Stimulated activated CD4-positive, alpha-beta T cell treated with anti-CD3 and anti-CD28 coated beads, Interleukin-1b, Interleukin-23, amount 100 ng/mL, for 1 hour (primary cell): ENCODE measurements at places on chromosomes 13 and 19.

DNA sequence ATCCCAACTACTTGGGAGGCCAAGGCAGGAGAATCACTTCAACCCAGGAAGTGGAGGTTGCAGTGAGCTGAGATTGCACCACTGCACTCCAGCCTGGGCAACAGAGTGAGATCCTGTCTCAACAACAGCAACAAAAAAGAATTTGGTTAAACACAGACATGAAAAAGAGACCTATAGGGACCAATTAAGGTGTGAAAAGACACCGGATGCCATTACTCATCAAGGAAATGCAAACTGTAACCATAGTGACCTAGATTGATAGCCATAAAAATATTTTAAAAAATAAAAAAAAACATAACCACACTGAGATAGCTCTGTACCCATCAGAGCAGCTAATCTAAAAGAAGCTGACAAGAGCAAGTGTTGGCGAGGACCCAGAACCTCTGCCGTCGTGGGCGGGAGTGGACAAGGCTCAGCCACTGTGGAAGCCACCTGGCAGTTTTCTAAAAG is 37.1 kb upstream of the ISYNA1 start:
- no peak for DNase-seq

DNA sequence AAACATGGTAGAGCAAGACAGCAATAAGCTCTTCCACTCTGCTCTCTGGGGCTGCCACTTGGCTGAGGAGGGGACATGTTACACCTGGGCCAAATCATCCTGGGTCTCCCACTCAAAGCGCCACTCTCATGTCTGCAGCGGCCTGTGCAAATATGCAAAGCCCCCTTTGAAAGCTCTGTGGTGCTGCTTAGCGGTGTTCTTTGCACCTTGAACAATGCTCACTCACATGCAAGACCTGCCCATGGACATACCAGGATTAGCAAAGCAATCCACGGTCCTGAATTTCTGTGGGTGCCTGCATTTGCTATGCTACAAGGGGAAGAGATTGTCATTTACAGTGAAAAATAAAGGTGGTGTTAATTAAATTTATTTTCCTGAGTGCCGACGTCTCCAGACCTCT is 48.6 kb downstream of the MRPL57 start:
- DNase-seq: no peak

- no peak for DNase-seq
Measured at GRCh38 chr19:11361771-11362731, 6.8 kb downstream of the PLPPR2 start.

GRCh38 chr19:13784731-13785452 is 10.4 kb upstream of the ZSWIM4 start:
- peak; percentile 52 for DNase-seq

DNA sequence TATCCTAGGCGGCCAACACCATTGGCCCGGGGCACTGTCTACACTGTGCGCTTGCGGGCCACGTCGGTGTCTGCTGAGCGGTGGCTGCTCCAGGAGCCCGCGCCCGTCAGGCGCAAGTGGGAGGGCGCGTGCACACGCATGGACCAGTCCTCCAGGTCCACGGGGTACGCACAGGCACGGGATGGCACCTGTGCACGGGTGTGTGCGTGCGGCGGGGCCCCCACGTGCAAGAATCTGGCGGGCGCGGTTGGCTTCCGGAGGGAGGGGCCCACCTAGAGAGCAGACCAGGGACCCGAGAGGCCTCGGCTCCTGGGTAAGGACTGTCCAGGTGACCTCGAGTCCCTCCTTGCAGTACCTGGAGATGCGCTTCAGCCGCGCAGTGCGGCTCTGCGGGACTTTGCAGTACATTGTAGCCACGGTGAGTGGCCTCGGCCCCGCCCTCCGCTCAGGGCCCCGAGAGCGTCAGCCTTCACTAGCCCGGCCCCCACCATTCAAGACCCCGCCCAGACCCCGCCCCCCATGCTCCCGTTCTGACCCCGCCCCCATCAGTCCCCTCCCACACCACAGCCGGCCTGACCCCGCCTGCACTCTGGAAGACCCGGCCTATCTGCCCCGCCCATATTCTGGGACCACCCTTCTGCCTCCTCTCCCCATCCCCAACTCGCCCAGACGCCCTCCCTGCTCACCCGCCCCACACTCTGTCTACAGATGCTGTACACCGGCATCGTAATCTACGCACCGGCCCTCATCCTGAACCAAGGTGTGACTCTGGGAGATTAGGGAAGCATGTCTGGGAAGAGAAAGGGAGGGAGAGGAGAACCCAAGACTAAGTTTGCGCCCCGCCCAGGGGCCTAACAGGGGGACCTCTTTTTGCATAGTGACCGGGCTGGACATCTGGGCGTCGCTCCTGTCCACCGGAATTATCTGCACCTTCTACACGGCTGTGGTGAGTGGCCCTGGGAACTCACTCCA is 2.3 kb downstream of the SLC5A5 start:
- DNase-seq: peak; percentile 33

GRCh38 chr19:11221082-11221598 is 18.3 kb upstream of the ANGPTL8 start:
- DNase-seq: no peak

DNA sequence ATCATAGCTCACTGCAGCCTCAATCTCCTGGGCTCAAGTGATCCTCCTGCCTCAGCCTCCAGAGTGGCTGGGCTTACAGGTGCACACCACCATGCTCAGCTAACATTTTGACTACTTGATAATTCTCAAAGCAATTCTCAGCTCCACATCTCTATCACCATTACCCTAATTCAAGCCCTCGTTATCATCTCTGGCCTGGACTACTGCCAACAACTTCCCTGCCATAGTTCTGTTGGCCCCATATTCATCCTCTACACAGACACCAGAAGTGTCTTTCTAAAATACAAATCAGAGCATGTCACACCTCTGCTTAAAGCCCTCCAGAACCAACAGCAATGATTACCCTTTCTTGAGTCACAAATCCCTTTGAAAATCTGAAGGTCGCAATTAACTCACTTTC is 7.9 kb downstream of the FLT3 start:
- DNase-seq: no peak

- no peak for DNase-seq
Measured at GRCh38 chr19:46890423-46891170, 29.8 kb downstream of the ARHGAP35 start.

DNA sequence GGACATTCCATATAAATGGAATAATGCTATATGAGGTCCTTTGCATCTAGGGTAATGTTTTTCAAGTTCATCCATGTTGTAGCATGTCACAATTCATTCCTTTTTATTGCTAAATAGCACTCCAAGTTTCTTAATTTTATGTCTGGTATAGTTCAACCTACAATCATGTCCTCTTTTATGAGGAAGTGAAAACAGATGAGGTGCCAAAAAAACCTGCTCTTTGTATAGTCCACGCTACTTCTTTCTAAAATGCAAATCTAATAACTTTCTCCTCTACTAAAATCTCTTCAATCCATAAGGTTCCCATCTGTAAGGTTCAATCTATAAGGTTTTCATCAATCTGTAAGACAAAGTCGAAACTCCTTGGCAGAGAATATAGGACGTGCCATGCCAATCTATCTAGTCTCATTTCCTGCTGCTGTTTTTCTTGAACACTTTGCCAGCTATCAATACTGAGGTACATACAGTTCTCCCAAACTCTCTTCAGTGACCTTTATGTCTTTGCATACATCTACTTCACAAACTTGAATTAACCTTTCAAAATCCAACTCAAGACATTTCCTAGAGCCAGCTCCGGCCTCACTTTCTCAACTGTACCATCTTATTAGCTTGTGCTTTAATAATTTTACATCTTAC is 33.7 kb downstream of the INTS6 start:
- DNase-seq: no peak

GRCh38 chr13:108573455-108573854 is 56.0 kb upstream of the MYO16 start:
- DNase-seq: no peak

- no peak for DNase-seq
Measured at GRCh38 chr13:60887711-60888110, 490.7 kb downstream of the TDRD3 start.

GRCh38 chr19:40512473-40513344 is 45.9 kb downstream of the SPTBN4 start:
- no peak for DNase-seq

GRCh38 chr19:8034178-8034525 is 18.4 kb upstream of the CCL25 start:
- DNase-seq: no peak

DNA sequence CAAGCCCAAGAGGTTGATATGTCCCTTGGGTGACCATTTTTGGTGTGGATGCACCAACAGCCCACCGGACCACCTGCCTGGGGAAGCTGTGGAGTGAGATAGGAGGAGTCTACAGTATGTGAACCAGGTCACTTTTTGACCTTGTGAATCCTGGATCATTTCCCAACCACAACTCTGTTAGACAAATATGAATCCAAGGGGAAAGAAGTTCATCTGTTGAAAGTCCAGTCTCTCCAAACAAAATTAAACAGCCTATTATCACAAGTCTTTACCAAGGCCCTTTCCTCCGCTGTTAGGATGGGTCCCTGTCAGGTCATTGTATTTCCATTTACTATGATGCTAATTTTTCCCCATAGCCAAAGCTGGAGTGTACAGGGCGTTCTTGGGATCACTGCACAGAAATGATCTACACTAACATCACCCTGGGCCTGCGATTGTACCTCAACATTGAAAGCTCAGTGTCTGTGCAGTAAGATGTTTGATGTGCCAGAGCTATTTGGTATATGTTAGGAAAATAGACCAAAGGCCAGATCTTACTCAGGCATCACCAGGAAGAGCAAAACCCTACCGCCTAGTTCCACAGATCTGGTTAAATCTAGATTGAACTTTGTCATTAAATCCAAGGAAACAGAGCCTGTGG is 117.1 kb downstream of the STARD13 start:
- no peak for DNase-seq

GRCh38 chr19:16259385-16260159 is 61.9 kb downstream of the AP1M1 start:
- DNase-seq: no peak

GRCh38 chr13:113584870-113585671 is 518 bp downstream of the TFDP1 start:
- no peak for DNase-seq

GRCh38 chr13:32317716-32318465 is 2.6 kb downstream of the BRCA2 start:
- no peak for DNase-seq

DNA sequence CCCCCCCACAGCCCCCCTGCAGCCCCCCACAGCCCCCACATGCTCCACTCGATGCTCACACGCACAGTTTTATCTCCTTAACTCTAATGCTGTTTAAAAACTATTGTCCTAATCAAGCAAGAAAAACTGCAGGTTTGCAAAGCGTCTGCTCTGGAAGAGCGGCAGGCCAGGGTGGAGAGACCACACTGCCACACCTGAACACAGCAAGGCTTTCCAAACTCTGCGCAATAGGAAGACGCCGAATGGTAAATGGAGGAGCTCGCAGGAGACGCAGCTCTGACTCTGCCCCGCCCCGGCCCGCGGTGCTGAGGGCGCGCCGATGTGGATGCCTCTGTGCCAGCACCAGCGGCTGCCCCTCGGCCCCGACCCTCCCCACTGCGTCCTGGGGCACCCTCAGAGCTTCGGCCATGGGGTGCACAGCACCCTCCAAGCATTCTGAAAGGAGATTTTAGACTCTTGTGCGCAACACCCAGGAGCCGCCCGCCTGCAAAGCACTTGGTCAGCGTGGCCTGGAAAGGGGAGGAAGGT is 32.4 kb downstream of the RASA3 start:
- no peak for DNase-seq

DNA sequence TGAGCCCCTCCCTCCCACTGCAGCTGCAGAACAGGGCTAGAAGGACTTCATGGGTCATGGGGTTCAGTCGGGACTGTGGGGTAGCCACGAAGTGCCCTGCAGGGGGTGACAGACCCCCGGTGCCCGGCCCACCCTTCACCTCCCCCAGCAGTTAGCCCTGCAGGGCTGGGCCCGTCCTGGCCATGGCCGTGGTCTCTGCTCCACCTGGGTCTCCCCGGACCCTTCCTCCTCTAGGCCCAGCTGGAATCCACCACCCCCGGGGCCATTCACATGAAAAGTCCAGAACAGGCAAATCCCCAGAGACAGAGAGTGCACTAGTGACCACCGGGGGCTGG is 17.3 kb downstream of the MKNK2 start:
- DNase-seq: no peak

DNA sequence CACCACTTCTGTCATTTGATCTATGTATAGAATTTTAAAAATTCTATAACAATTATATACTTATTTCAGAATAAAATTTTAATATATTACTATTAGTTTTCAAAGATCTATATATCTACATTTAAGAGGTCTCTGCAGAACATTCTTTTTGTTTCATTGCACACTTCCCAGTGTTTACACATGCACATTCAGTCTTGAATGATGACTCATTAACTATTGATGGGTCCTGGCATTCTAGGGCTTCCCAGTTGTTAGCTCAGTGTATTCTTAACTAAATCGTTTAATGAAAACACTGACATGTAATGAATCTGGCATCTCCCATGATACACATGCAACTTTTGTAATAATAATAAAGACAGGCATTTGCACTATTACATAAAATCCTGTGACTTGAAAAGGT is 324.6 kb downstream of the KLF12 start:
- no peak for DNase-seq

GRCh38 chr19:43433358-43433673 is 18.6 kb downstream of the TEX101 start:
- no peak for DNase-seq

DNA sequence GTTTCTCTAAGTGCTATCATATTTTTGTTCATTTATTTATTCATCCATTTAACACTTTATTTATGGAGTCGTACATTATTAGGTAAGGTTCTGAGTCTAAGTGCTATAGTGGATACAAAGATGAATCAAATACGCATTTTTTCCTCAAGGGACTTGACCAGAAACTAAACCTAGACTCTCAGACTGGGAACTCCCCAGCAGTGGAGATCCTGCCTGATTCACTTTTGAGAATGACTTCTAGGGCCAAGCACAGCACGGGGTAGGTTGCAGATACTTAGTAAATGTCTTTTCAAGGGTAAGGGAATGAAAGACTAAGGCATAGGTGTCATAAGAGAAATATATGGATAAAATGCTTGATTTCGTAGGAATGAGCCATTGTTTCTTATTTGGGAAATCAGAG is 7.2 kb downstream of the DNAJC15 start:
- DNase-seq: no peak

- DNase-seq: no peak
Measured at GRCh38 chr19:17249887-17250548, 4.3 kb upstream of the NR2F6 start.

- DNase-seq: no peak
Measured at GRCh38 chr13:110330491-110331011, 23.5 kb downstream of the COL4A2 start.

DNA sequence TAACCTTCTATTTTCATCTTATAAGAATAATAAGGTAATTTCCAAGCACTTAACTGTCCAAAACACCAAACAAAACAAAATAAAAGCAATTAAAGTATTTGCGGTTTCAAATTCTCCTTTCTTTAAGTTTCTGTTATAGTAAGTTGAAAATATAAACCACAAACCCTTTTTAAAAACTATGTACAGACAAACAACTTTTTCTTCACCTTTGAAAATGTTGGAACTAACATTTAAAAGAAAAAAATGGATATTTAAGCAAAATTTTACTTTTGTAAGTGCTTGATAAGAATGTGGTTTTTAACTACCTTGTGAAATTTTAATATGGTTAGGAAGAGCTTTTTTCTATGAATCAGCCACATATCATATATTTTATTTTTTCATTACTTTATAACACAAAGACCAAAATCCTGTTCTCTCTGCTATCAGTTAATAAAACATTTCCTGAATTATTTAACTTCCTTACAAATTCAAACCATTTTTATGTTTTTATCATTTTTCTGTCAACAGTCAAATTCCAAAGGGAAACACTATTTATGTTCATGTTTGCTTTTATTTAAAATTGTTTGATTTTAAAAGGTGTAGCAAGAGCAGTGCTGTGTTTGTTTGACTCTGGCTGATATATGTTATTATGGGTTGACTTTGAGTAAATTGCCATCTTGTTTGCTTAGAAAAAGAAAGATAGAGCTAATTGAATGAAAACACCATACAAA is 554.1 kb upstream of the KLHL1 start:
- no peak for DNase-seq
